Adrenal gland (tissue), 19 donors: ENCODE measurements at places on chromosomes 13 and 19. TPM values are rescaled to one million over a fixed set of nuclear protein-coding genes. Genes with fewer than 3 reads are reported as not detected.
A peak's percentile ranks its signal among the peaks of the same experiment; 100 is the strongest.

GRCh38 chr13:48593536-48593935 is 60.2 kb upstream of the CYSLTR2 start:
- no peak for DNase-seq
- H3K36me3 ChIP-seq, result no peaks in the 10 kb centered on the region
- no peak overlapping the region for H3K27ac ChIP-seq
- no peaks in the 10 kb centered on the region for H3K4me1 ChIP-seq
- H3K27me3 ChIP-seq, result no peaks in the 10 kb centered on the region

Gene OCEL1
- total RNA-seq, result 33.6 TPM

DNA sequence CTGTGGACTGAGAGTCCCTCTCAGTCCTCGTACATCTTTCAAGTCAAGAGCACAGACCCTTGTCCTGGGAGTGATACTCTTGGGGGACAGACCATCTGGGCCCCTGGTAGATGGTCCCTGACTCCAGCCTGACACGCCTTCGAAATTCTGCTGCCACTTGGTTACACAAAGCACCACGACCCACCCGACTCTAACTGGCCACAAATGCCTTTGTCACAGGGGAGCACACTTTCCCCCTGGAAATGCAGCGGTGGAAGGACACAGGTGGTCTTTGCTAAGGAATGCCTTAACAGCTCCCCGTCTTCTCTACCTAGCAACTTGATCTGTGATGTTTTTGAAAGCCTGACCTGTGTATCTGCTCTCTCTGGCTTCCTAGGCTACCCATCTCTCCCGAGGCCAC is 13.8 kb upstream of the DHRS12 start:
- H3K27me3 ChIP-seq, result no peaks in the 10 kb centered on the region
- H3K4me3 ChIP-seq, result no peak overlapping the region
- no peaks in the 10 kb centered on the region for H3K4me1 ChIP-seq
- H3K36me3 ChIP-seq, result no peaks in the 10 kb centered on the region

DNA sequence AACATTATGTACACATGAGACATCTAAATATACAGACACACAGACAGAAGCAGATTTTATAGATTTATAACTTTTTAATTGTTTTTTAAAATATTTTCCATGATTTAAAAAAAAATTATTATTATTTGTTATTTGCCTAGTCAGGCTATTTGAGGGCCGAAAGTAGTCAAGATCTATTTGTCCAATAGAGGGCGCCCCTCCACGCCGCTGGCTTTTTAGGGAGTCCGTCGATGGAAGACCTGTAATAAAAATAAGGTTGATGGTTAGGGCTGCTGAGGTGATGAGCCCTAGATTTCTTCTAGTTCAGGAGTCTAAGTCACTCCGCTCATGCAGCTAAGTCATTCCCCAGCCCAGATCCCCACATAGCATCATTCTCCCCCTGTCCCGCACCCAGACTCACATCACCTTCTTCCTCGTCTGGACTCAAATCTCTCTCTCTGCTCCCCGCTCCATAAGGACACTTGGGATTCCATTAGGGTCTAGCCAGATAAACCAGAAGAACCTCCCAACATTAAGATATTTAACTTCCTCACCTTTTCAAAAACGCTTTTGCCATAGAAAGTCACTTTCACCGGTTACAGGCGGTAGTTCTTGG is 33.9 kb upstream of the CEACAM21 start:
- DNase-seq, result peak; percentile 44
- H3K4me1 ChIP-seq, result no peaks in the 10 kb centered on the region
- H3K27me3 ChIP-seq, result peaks cover 12% of the 10 kb centered on the region
- H3K27ac ChIP-seq, result no peak overlapping the region
- H3K36me3 ChIP-seq, result no peaks in the 10 kb centered on the region
- no peak overlapping the region for H3K4me3 ChIP-seq

- no peak overlapping the region for H3K27ac ChIP-seq
- H3K36me3 ChIP-seq, result no peaks in the 10 kb centered on the region
- no peak overlapping the region for H3K4me3 ChIP-seq
- no peak for DNase-seq
- H3K27me3 ChIP-seq, result no peaks in the 10 kb centered on the region
Observed at GRCh38 chr13:91280801-91281200, 66.7 kb upstream of the MIR17HG start.

DNA sequence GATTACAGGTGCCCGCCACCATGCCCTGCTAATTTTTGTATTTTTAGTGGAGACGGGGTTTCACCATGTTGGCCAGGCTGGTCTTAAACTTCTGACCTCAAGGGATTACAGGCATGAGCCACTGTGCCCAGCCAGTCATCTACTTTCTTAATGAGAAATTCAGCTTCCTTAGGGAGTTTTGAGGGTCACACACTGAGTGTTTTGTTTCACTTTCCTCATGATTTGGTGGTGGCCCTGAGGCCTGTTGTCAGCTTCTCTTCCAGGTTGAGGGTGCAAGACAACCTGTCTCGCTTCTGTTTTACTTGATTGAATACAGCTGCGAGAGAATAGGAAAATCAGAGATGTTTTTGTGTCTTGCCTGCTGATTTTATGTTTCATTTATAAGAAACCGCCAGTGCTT is 9.9 kb downstream of the FRY start:
- H3K4me1 ChIP-seq, result peaks cover 7% of the 10 kb centered on the region
- no peaks in the 10 kb centered on the region for H3K27me3 ChIP-seq
- no peak for DNase-seq
- H3K36me3 ChIP-seq, result no peaks in the 10 kb centered on the region
- no peak overlapping the region for H3K4me3 ChIP-seq

DNA sequence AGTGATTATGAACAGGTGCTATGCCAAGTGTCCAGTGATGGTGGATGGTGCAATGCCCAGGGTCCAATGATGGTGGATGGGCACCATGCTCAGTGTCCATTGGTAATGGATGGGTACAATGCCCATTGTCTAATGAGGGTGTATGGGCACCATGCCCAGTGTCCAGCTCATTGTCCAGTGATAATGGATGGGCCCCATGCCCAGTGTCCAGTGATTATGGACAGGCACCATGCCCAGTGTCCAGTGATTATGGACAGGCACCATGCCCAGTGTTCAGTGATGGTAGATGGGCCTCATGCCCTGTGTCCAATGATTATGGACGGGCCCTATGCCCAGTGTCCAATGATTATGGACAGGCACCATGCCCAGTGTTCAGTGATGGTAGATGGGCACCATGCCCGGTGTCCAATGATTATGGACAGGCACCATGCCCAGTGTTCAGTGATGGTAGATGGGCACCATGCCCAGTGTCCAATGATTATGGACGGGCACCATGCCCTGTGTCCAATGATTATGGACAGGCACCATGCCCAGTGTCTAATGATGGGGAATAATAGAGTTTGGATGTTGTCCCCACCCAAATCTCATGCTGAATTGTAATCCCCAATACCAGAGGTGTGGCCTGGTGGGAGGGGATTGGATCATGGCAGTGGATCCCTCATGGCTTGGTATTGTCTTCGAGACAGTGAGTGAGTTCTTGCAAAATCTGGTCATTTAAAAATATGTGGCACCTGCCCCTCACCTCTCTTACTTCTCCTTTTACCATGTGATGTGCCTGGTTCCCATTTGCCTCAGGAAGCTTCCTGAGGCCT is 87.8 kb downstream of the ANKRD10 start:
- H3K4me1 ChIP-seq, result no peaks in the 10 kb centered on the region
- DNase-seq, result peak; percentile 57
- no peaks in the 10 kb centered on the region for H3K36me3 ChIP-seq
- no peak overlapping the region for H3K27ac ChIP-seq
- H3K27me3 ChIP-seq, result peaks cover 4% of the 10 kb centered on the region

DNA sequence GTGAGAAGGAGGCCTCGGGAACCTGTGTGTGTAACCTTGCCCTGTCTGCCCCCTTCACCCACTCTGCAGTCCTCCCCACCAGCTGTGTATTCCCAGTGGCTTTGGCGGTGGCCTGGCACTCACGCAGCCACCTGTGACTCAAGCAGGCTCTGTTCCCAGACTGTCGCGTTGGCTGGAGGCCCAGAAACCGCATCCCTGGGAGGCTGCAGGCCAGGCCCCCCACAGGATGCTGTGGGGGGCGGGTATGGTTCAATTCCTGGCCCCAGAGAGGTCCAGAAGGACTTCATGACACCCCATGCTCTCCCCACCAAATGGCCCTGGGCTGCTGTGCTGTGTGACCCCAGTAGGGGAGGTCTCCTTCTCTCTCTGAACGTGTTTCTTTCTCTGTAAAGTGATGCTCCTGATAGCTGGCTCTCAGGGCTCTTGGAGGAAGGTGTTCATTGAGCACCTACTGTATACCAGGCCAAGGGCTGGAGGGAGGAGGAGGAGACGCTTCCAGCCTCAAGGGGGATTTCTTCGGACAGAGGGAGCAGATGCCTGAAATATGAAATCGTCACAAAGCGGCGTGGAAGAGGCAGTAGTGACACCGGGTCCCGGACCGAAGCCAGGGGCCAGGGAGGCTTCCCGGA is 1.9 kb upstream of the LINGO3 start:
- no peaks in the 10 kb centered on the region for H3K4me1 ChIP-seq
- H3K36me3 ChIP-seq, result no peaks in the 10 kb centered on the region
- H3K27ac ChIP-seq, result no peak overlapping the region
- peaks cover 18% of the 10 kb centered on the region for H3K27me3 ChIP-seq

DNA sequence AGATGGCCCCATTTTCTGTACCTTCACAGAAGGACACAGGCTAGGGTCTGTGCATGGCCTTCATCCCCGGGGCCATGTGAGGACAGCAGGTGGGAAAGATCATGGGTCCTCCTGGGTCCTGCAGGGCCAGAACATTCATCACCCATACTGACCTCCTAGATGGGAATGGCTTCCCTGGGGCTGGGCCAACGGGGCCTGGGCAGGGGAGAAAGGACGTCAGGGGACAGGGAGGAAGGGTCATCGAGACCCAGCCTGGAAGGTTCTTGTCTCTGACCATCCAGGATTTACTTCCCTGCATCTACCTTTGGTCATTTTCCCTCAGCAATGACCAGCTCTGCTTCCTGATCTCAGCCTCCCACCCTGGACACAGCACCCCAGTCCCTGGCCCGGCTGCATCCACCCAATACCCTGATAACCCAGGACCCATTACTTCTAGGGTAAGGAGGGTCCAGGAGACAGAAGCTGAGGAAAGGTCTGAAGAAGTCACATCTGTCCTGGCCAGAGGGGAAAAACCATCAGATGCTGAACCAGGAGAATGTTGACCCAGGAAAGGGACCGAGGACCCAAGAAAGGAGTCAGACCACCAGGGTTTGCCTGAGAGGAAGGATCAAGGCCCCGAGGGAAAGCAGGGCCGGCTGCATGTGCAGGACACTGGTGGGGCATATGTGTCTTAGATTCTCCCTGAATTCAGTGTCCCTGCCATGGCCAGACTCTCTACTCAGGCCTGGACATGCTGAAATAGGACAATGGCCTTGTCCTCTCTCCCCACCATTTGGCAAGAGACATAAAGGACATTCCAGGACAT is 7.0 kb upstream of the CEACAM7 start:
- H3K4me1 ChIP-seq, result no peaks in the 10 kb centered on the region
- H3K27me3 ChIP-seq, result peaks cover 3% of the 10 kb centered on the region
- no peak overlapping the region for H3K4me3 ChIP-seq
